ENCODE measurements at places on chromosomes 3 and 15.

- peak; percentile 99 for DNase-seq
Measured at GRCh38 chr3:10010878-10011465, 15.3 kb upstream of the FANCD2 start.

DNA sequence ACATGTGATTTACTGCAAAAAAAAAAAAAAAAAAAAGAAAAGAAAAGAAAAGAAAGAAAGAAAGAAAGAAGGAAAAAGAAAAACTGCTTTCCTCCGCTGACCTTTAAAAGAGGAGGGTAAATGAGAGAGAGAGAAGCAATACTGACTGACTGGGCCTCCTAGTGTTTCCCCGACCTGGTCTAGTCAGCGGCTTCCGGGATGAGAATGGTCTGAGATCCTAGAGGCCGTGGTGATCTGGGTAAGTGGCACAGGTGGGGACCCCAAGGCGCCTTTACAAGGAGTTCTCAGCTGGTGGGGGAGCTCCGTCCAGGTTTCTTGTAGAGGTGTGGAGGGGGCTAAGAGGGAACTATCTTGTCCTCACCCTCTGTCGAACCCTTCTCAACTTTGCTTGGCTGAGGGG, 223.1 kb downstream of the MEIS2 start:
- no peak for DNase-seq

- DNase-seq = no peak
Measured at GRCh38 chr15:65033659-65034269, 4.3 kb upstream of the MTFMT start.

GRCh38 chr15:82197733-82198594, 64.6 kb downstream of the EFL1 start:
- peak; percentile 84 for DNase-seq

GRCh38 chr15:99029341-99030144, 22.0 kb upstream of the PGPEP1L start:
- DNase-seq = no peak

- no peak for DNase-seq
Measured at GRCh38 chr15:68363353-68363752, 68.6 kb downstream of the ITGA11 start.

- DNase-seq = no peak
Measured at GRCh38 chr3:67196677-67197076, 198.6 kb downstream of the KBTBD8 start.

DNA sequence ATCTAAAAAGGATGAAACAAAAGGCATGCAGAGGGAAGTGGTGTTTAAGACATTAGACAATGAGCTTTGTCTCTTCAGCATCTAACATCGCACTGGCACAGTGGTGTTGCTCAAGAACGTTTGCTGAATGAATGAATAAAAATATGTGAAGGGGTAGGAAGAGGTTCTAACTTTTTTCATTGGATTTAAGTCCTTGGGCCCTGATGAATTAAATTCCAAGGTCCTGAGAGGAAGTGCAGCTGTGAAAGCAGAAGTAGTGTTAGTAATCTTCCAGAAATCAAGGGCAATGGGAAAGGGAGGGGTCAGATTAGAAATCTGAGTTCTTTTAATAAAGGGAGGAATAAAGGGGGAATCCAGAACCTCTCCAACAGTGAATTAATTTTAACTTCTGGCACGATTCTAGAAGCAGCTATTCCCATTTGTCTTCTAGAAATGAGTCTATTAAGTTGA, 29.6 kb downstream of the TLNRD1 start:
- DNase-seq = no peak

DNA sequence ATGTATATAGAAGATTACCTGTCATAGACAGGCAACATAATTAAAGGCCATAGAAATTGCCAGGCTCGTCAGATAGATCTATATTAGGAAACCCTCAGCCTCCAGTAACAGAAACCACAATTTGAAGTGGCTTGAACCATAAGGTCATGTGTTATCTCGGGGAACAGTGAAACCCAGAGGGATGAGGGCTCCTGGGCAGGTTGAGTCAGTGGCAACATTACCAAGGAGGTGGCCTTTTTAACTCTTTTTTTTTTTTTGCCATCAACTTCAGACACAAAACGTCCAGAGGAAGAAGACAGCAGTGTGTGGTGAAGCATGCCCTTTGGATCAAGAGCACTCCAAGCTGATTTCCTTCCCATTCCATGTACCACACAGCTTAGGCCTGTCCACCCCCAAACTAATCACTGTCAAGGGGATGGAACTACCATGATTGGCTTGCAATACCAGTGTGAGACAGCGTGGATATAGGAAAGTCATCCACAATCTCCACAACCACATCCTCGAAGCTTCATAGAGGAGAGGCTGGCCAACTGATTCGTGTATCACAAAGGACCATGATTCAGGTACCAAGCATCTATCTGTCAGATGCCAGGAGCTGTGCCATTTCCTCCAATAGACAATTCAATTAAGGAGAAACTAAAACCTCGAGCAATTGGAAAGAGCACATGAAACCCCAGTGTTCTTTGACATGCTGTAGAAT, 999 bp upstream of the KIF7 start:
- no peak for DNase-seq

GRCh38 chr15:44718927-44719292, 7.6 kb downstream of the B2M start:
- no peak for DNase-seq

GRCh38 chr15:25175033-25175788, 220.4 kb downstream of the SNRPN start:
- peak; percentile 18 for DNase-seq

DNA sequence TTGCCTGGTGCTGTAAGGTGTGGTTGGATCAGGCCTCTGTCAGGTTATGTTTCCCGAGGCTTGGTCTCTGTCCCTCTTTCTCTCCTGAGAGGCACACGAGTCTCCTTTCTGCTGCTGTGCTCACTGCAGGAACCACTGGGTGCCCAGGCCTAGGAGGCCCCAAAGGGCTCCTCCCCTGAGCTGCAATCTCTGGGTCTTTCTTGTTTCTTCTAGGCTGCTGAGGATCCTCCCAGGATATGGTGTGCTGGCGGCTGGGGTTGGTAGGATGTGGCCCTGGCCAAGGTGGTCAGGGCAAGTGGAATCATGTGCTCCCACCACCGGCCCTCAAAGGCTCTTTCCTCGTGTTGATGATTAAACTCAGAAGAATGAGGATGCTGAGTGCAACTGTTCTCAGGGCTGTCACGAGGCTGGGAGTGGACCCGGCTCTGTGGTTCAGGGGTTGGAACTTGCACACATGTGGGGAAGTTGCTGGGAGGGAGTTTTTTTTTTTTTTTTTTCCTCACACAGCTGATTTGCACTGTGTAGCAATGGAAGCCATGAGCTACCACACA, 43.6 kb upstream of the CTSH start:
- peak; percentile 95 for DNase-seq

- DNase-seq = no peak
Measured at GRCh38 chr15:88745065-88745464, 58.2 kb upstream of the ACAN start.

- peak; percentile 90 for DNase-seq
Measured at GRCh38 chr3:72728958-72729467, 119.2 kb downstream of the SHQ1 start.

DNA sequence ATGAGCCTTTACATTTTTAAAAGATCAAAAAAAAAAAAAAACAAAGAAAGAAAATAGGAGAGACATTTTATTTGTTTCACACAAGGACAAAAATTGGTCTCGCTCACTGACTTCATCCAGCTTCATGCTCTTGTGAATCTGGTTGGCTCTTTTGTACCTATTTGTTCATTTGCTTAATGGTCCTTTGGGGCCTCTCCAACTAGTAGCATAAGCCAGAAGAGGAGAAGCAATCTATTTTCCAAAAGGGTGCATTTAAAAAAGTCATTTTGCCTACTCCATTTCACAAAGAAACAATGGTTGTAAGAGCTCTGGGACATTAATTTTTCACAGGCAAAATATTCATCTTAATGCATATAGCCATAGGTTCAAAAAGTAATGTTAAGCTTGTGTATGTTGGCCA, 168.3 kb upstream of the ADAMTS9 start:
- DNase-seq = no peak

- DNase-seq = no peak
Measured at GRCh38 chr15:63238171-63238570, 39.2 kb upstream of the APH1B start.

- DNase-seq = peak; percentile 54
Measured at GRCh38 chr15:89075101-89075640, 13.1 kb upstream of the ABHD2 start.

GRCh38 chr15:27706300-27706699, 392.8 kb downstream of the OCA2 start:
- DNase-seq = no peak

DNA sequence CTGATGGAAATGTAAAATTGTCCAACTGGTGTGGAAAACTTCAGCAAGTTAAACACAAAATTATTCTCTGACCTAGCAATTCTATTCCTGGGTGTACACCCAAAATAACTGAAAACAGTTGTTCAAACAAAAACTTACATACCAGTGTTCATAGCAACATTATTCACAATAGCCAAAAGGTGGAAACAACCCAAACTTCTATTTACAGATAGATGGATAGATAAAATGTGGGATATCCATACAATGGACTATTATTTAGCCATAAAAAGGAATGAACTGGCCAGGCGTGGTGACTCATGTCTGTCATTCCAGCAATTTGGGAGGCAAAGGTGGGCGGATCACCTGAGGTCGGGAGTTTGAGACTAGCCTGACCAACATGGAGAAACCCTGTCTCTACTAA, 6.9 kb upstream of the VWA5B2 start:
- no peak for DNase-seq

- no peak for DNase-seq
Measured at GRCh38 chr3:46146548-46146947, 61.6 kb downstream of the CCR1 start.

DNA sequence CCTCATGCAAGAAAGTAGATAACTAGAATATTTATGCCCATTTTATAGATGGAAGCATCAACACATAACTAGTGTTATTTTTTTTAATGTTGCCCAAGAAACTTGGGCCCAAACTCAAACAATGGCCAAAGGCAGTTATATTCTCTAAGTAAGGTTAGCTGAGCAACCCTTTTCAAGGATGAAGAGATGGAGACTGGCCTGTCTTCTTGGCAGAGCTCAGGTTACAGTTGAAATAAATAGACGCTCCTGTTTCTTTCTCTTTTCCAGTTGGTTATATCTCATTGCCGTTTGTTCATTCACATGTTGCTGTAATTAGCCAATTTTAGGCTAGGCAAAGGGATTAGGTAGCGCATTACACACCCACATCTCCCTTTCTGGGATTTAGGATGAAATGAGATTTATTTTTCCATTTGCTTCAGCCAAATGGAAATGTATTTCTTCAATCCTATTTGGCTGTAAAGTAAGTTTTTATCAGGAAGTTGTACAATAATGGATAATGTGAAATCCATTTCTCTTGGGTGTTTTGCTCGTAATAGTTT, 93.2 kb downstream of the CMSS1 start:
- DNase-seq = no peak

GRCh38 chr15:88648357-88649214, 9.8 kb downstream of the ISG20 start:
- no peak for DNase-seq

- no peak for DNase-seq
Measured at GRCh38 chr3:133777807-133778568, 27.6 kb upstream of the SRPRB start.

DNA sequence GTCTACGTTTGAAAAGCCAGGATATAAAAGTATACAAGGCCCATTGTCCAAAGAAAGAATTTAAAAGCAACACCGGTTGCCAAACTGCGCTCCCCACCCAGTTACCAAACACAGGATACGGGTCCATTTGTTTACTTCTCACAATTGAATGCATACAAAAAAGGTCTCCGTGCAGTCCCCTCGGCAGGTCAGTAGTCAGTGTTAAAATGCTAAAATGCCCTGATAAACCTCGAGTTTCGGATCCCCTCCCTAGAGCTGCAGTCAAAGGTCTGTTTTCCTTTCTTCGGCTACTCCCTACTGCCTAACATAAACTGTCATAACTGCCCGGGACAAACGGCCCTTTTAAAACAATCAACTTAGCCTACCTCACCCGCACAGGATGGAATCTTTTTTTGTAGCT, 534.6 kb downstream of the FOXP1 start:
- DNase-seq = no peak

DNA sequence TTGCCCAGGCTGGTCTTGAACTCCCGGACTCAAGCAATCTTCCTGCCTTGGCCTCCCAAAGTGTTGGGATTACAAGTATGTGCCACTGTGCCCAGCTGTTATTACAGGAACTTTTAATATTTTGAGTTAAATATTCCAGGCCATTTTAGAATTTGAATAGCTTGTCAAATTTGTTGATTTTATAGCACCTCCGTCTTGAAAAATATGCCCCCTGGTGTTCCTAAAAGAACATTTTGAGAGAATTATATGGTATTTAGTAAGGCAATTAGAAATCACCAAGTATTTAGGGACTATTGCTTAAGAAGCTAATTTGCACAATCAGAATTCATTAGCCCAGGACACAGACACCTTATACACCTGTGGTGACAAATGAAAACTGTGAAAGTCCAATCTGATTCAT, 23.7 kb downstream of the PDE8A start:
- DNase-seq = no peak

DNA sequence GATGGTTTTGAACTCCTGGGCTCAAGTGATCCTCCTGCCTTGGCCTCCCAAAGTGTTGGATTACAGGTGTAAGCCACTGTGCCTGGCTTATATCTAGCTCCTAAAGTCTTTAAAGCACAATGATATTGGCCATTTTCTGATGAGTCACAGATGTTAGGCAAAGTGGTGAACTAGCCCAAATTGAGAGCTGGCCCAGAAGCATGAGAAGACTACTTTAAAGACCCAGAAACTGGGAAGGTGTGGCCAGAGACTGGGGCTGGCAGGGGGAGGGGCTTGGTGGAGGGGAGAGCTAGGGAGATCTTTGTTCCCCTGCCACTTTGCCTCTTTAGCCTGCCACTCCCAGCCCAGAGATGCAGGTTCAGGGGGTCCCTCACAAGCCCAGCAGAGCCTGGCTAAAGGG, 21.6 kb downstream of the CHRNA3 start:
- no peak for DNase-seq

GRCh38 chr3:58369876-58370275, 37.2 kb downstream of the PXK start:
- no peak for DNase-seq

DNA sequence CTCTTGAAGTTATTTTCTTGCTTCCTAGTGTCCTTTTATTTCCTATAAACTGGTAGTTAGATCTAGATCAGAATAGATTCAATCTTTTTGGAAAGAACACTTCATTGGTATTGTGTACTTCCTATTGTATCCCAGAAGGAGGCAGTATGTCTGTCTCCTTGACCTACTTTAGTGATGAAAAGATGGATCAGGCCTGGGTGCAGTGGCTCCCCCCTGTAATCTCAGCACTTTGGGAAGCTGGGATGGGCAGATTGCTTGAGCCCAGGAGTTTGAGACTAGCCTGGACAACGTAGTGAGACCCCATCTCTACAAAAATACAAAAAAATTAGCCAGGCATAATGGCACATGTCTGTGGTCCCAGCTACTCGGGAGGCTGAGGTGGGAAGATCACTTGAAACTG, 12.0 kb downstream of the BSN start:
- no peak for DNase-seq

DNA sequence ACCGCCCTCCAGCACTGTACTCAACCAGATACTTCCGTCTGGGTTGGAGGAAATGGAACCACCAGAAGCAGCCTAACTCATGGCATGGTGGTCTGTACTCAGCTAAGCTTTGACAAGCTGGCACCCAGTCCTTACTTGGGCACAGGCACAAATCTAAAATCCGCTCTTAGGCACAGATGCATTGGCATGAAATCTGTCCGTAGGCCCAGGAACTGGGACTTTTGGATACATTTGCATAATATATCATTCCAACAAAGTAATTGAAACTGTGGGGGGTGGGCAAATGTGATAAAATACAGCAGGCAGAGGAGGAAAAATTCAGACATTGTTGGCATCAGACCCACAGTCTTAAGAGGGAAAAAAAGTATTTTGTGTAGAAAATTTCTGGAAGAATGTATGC, 75.4 kb downstream of the C3orf85 start:
- no peak for DNase-seq
